Hematopoietic multipotent progenitor cell treated with erythropoietin and hydrocortisone succinate and interleukin-3 and kit ligand, for 17 days (in vitro differentiated cells): ENCODE measurements at places on chromosomes 6 and 20.

DNA sequence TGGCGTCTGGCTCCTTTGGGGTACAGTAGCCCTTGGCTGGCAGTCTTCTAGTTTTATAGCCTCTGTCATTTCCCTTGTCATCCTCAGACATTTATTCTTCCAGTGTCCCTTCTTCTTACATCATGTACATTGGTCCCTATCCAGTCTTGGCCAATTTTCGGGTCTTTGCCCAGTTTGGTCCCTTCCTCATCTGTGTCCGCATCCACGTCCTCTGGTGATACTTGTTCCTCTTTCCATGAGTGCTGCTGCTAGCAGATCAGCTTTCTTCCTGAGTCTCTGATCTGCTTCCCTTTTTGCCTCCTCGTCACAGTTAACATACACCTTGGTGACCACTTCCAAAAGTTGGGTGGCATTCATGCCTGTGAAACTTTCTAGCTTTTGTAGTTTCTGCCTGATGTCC is 86.2 kb upstream of the GPR6 start:
- no peak for DNase-seq

DNA sequence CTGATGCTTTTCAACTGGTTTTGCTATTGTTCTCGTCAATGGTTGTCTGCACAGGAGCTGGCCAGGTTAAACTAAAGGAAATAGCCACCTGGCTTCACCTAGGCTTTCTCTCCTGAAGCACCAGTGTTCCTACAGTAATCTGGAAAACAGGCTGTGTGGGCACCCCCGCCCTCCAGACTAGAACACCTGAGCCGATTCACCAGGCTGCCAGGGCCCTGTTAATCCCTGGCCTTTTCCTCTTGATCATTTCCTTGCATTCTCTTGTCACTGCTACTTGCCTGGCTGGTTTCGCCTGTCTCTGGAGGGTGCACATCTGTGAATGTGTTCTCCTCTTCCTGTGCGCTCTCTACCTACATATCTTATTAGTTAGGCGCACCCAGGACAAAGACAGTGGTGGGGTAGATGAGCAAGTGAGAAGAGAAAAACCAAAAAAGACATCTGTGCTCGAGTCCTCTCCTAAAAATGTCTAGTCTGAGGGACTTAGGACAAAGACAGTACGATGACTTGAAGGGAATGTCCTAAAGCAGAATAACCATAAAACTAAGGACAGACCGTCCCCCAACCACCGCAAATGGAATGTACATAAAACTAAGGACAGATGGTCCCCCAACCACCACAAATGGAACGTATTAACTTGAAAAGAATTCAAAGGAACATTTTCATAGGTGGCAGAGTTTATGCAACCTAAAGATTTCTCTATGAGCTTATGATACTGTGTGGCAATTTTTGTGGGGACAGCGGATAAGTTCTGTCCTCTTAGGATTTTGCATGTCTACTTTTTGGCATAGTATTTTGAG is 45.9 kb upstream of the EMILIN3 start:
- no peak for DNase-seq

- DNase-seq: no peak
Measured at GRCh38 chr6:137737836-137738596, 129.0 kb upstream of the TNFAIP3 start.

- no peak for DNase-seq
Measured at GRCh38 chr6:22149501-22150367, 147.1 kb downstream of the PRL start.

GRCh38 chr6:38326837-38327236 is 312.9 kb downstream of the BTBD9 start:
- no peak for DNase-seq

GRCh38 chr6:21327326-21328112 is 266.0 kb upstream of the SOX4 start:
- no peak for DNase-seq

DNA sequence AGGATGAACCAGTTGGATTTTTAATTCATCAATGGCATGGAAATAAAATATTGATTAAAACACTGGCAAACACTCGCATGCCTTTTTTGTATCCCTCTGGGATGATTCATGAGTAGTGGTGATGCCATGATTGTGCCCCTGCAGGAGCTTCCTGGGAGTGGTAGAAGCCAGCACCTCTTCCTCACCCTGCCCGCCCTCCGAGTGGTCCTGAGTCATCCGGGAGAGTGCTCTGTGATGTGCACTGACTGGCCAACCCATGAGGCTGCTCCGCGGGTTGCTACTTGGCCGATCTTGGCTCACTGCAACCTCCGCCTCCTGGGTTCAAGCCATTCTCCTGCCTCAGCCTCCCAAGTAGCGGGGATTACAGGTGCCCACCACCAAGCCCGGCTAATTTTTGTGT is 27.4 kb downstream of the GJA10 start:
- DNase-seq: no peak

- DNase-seq: no peak
Measured at GRCh38 chr6:47169785-47170616, 127.9 kb upstream of the ADGRF1 start.

- no peak for DNase-seq
Measured at GRCh38 chr6:112130878-112131277, 43.5 kb downstream of the FAM229B start.

GRCh38 chr20:37921341-37921929 is 18.5 kb downstream of the VSTM2L start:
- DNase-seq: no peak

- DNase-seq: no peak
Measured at GRCh38 chr6:17505767-17506280, 94.3 kb upstream of the FAM8A1 start.

- no peak for DNase-seq
Measured at GRCh38 chr6:45653117-45653883, 275.6 kb upstream of the SUPT3H start.

DNA sequence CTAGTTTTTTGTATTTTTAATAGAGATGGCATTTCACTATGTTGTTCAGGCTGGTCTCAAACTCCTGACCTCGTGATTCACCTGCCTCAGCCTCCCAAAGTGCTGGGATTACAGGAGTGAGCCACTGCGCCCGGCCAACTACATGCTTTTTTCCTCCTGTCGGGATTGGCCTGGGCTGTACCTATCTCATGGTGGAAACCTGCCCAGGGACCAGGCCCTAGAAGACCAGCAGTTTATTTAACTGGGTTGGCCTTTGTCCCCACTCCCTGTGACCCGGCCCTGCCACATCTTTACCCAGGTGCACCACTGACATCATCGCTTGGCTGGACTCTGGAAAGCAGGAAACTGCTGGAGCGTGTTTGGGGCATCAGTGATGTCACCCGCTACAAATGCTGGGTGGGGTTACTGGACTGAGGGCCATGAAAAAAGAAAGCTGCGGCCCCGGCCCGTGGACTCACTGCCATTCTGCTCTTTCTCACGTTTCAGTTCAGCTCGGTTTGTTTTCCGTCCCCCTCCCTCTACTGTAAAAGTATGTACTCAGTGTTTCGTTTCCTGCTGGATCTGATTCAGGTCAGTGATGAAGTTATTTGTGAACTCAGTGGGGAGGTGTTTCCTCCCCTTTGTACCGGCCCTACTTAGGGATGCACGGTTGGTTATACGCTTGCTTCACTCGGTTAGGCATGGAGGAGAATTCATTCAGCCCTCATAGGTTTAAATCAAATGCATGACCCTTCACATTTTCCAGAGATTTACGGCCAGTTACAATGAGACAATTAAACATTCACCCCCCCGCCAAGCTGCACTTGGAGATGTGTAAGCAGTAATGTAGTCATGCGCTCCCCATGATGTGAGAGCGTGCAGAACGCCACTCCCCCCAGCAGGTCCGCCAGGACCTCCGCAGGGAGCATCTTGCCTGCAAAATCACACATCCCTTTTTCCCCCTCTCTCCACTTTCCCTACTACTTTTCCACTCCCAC is 179.3 kb downstream of the MTHFD1L start:
- no peak for DNase-seq

- no peak for DNase-seq
Measured at GRCh38 chr20:62168061-62168460, 14.8 kb upstream of the MTG2 start.

GRCh38 chr6:42007286-42008137 is 42.8 kb upstream of the TAF8 start:
- DNase-seq: peak; percentile 3

- DNase-seq: no peak
Measured at GRCh38 chr20:20950620-20951019, 155.5 kb downstream of the LINC00237 start.

DNA sequence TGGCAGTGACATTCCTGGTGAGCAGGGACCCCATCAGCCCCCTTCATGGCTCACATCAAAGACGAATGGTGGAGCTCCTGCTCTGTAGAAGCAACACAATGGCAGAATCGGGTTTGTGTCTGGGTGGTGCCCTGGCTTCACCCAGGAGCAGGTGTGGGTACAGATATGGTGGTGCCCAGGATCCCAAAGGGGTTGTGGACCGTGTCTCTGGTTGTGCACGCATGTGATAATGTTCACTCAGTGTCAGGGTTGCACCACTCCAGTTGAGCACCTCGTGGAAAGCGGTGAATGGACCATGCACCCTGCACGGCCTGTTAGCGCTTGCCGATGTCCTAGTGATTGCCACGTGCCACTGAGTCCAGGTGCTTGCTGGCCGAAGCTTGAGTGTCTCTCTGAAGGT is 63.0 kb downstream of the IGF2R start:
- peak; percentile 59 for DNase-seq

GRCh38 chr6:45651301-45651700 is 273.6 kb upstream of the SUPT3H start:
- DNase-seq: no peak

GRCh38 chr6:135525594-135525993 is 28.1 kb upstream of the AHI1 start:
- DNase-seq: no peak

GRCh38 chr6:125191916-125192609 is 38.5 kb downstream of the TPD52L1 start:
- DNase-seq: peak; percentile 50

GRCh38 chr6:169558774-169559441 is 142.9 kb downstream of the WDR27 start:
- no peak for DNase-seq

- no peak for DNase-seq
Measured at GRCh38 chr20:35187584-35188190, 15.8 kb downstream of the PROCR start.

GRCh38 chr6:130018744-130019325 is 454 bp downstream of the L3MBTL3 start:
- no peak for DNase-seq

DNA sequence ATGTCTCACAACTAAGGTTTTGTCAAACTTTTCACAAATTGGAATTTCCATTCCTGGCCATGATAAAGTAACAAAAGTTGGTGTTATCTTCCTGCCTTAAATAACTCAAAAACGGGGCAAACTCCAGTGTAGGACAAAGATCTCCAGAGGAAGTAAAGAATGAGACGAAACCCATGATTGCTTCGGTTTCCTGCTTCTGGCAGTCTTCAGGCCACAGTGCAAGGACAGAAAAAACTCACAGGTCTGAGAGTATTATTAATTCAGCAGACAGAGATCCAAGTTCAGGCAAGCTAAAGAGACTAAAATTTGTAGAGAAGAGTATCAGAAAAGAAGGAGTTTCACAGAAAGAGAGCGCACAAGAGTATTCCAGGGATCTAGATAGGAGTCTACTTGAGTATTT is 64.8 kb upstream of the RCAN2 start:
- DNase-seq: no peak

- DNase-seq: no peak
Measured at GRCh38 chr6:56837322-56837894, 117.5 kb upstream of the BEND6 start.

GRCh38 chr6:28947831-28948270 is 24.1 kb upstream of the TRIM27 start:
- DNase-seq: no peak

DNA sequence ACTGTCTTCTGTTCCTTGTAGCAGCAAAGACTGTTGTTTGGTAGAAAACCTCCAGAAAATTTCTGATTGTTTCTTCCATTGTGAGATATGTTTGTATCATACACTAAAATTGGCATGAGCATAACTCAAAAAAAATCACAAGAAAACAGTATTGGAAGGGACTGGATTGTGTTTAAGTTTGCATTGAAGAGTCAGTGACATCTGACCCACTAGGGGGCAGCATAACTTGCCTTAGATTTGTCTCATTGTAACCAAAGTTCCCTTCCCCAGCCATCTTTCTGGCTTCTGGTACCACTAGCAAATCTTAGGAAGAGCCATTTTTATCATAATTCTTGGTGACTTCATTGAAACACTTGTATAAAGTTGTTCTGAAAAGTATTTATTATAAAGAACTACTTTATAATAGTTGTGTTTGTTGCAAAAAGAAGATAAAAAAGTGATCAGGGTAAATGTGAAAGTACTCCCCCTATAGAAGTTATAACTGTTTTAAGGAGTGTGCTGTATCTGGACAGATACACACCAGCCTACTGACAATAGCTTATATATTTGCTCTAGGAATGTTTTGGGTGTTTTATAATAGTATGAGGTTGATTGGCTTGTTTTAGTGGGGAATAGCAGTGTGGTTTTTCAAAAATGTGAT is 7.7 kb downstream of the CSTF1 start:
- peak; percentile 85 for DNase-seq

DNA sequence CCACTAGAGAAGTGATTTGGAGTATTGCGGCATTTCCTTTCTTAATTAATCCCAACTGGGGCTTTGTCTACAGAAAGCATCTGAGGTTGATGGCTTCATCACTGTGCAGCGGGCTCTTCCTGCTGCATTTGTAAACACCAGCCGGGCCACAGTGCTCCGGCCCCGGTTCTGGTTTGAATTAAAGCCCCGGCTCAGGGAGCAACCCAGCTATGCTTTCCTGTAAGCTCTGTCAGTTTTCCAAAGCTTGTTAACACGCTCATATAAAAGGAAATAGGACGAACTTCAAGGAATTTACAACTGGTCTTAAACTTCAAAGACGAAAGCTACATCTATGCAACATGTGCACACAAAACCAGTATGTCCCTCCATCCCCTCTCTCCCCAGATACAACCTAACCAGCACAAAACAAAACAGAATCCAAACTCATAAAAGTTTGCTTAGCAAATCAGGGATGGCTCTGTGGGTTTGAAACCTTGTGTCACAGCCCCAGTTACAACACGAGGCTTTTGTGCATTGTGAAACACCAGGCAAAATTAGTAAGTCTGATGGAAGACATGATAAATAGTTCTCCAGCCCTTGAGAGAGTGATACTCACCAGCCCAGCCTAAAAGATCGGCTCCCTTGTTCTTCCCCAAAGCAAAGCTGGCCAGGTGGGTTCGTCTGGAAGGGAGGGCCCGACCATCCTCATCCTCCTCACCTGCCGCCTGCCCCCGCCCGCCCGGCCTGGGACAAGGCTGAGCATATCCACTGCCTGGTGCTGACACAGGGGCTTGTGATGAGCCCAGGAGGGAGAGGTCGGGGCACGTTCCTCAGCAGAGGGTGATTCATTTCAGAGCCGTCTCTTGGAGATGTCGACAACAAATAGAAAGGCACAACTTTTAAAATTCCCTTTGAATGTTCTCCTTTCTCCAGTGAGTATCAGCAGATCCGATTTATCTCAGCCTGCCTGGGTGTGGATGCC is 197.9 kb downstream of the TFAP2C start:
- no peak for DNase-seq
